ENCODE measurements at places on chromosomes 1 and 21.

DNA sequence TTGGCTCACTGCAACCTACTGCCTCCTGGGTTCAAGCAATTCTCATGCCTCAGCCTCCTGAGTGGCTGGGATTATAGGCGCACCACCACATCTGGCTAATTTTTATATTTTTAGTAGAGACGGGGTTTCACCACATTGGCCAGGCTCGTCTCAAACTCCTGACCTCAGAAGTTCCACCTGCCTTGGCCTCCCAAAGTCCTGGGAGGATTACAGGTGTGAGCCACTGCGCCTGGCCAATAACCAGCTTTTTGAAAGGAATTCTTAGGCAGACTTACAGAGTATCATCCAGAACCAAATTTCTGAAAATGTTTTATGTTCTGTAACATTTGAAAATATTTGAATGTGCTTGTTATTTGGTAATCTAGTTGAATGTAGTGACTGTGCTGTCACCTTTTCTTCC, 14.6 kb downstream of the BTF3L4 start:
- no peak for DNase-seq

DNA sequence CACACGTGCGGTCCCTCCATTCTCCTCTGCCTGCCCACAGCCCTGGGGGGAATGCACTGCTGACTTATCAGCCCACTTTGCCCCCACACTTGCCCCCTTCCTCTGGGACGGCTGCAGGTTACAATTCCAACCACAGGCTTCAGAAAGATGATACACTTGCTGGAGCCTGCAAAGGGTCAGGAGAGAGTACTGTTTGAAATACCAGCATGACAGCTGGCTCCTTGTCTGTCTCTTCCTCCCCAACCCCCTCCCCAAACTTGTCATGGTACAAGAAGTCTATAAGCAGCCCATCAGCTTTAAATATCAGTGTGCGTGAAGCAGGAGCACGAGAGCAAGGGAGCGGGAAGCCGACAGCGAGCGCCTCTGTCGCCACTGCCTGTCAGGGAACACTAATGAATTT, 62.4 kb downstream of the ERI3 start:
- DNase-seq, result no peak

- DNase-seq, result no peak
Measured at GRCh38 chr1:152912900-152913299, 4.6 kb downstream of the IVL start.

DNA sequence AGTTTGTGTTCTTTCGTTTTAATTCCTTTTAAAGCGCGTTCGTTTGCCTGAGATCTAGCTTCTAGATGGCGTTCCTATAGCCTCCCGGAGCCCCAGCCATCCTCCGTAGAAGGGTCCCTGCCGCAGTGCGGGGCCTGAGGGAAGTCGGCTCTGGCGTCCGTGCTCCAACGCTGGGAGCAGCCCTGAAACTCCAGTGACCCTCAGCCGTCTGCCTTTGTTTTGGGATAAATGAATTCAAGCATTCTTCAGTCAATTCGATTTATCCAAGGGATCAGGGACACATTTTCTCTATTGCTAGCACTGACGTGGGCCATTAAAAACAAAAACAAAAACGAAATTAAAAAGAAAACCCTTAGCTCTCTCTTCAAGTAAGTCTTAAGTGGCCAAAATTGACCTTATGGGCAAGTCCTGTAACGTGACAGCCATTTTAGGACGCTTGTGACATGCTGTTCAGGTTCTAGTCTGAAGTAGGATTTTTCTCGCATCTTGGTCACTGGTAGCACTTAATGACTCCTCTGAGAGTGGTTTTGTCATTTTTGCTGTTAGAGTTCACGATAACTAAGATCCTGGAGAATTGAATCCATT, 742 bp upstream of the HSPA13 start:
- no peak for DNase-seq

GRCh38 chr21:26948194-26948593, 18.7 kb downstream of the ADAMTS5 start:
- no peak for DNase-seq

GRCh38 chr1:237999426-238000052, 108.8 kb upstream of the ZP4 start:
- no peak for DNase-seq

- no peak for DNase-seq
Measured at GRCh38 chr1:22633697-22634463, 2.5 kb upstream of the C1QA start.

- no peak for DNase-seq
Measured at GRCh38 chr1:223266632-223267172, 97.3 kb downstream of the SUSD4 start.

- no peak for DNase-seq
Measured at GRCh38 chr1:20281801-20282200, 8.9 kb upstream of the VWA5B1 start.

DNA sequence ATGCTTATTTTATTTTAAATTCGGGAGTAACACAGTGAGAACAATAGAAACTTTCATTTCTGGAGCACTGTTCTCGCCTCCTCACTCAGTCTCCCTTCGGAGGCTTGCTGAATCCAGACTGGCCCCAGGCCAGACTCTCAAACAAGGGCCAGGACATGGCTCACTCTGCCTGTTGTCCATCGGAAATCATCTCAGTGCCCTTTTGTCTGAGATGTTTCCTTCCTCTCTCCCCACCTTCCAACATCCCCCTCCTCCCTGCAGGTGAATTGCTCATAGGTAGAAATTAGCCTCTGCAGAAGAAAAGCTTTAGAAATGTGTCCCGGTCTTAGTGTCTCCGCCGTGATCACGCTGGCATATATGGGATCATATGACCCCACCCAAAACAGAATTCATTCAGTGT, 55.2 kb downstream of the ERG start:
- DNase-seq, result no peak

GRCh38 chr1:156045076-156045475, 8.5 kb downstream of the UBQLN4 start:
- no peak for DNase-seq

DNA sequence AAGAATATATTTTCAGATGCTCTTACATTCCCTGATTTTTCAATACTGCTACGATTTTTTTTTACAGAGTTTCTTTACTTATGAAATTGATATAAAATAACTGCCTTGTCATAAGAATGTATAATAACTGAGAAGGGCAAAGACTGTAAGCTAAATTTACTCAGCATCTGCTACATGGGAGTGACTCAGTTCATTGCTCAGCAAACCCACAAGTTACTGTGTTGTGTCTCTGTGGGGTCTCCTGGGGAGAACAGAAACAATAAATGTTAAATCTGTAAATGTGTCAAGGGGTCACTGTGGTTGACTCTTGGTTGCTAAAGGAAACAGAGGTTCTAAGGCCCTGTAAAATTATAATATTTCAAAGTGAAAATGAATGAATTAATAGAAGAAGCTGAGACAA, 210.3 kb upstream of the CACYBP start:
- DNase-seq, result peak; percentile 20

GRCh38 chr1:224123136-224123535, 9.2 kb downstream of the FBXO28 start:
- no peak for DNase-seq

GRCh38 chr1:223621312-223621734, 44.2 kb downstream of the CAPN8 start:
- peak; percentile 69 for DNase-seq

GRCh38 chr1:80075351-80075750, 1068.8 kb upstream of the ADGRL4 start:
- DNase-seq, result no peak

DNA sequence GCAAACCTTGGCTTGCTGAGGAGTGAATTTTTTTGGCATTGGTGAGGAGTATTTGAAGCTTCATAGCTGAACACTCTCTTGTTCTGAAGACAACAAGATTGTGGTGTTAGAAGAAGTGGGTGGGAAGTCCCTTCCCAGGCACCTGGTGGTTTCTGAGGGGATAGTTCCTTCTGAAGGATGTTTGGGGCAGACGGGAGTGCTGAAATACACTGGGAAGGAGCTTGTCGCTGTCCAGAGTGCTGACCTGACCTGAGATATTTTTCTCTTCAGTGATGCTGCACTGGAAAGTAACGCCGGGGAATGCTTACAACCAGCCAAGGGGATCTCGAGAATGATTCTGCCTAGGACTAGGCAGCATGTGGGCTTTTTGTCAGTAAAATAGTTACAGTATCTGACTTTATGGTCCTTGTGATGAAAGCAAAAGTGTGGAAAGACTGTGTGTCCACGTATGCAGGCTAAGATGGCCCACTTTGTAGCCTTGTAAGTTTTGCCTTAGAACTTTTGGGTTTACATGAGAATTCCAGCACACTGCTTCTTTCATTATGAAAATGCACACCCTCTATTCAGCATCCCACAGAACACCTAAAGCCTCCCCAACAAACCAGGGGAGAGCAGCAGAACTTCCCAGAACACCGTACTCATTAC, 33.1 kb upstream of the NFASC start:
- no peak for DNase-seq

GRCh38 chr1:93816970-93817678, 61.9 kb downstream of the DNTTIP2 start:
- DNase-seq, result peak; percentile 52

DNA sequence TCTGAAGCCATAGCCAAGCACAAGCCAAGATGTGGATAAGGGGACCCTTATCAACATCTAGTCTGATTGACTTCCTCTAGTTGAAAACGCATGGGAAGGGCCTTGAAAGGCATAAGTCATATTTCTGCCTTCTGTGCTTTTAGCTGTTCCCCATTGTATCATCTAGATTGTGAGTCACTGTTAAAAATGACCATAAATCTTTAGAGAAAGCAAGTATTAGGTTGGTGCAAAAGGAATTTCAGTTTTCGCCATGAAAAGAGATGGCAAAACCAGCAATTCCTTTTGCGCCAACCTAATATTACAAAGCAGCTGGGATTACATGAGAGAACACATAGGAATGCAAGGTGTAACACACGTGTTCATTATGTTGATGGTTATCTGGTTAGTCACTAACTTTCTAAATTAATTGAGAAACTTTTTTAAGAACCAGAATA, 63.6 kb downstream of the CLIC6 start:
- DNase-seq, result no peak

GRCh38 chr1:170765712-170766330, 101.9 kb downstream of the PRRX1 start:
- no peak for DNase-seq

DNA sequence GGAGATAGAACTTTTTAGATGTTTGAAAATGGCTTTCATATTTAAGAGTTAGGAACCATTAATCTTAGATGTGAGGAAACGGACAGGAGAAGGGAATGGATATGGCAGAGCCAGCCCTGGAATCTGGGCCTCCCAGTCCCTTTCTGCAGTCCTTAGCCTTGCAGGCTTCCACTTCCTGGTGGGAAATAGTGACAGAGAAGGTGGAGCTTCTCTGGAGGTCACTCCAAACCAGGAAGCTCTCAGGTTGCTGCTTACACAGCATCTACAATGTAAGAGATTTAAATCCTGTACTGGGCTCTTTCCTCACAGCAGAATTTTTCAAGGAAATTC, 2.5 kb downstream of the S100A11 start:
- no peak for DNase-seq

- no peak for DNase-seq
Measured at GRCh38 chr1:233627376-233627775, 13.5 kb downstream of the KCNK1 start.

GRCh38 chr21:32604464-32604863, 7.7 kb downstream of the CFAP298 start:
- no peak for DNase-seq

DNA sequence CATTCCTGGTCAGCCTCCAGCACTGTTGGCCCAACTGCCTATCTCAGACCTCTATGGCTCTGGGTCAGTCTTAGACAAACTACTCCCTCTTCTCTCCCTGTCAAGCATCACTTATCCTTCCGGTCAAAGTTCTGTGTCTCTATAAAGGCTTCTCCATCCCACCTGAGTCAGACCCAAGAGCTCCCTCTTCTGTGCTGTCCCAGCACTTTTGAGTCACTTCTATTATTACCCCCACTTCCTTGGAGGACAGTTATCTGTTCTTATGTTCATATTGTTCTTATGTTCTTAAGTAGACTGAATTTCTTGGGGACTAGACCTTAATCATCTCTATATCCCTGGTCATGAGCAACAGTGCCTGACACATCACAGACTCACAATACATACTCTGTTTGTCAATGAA, 29.2 kb upstream of the IL10 start:
- no peak for DNase-seq

GRCh38 chr1:188065917-188066316, 1237.2 kb downstream of the PLA2G4A start:
- no peak for DNase-seq

DNA sequence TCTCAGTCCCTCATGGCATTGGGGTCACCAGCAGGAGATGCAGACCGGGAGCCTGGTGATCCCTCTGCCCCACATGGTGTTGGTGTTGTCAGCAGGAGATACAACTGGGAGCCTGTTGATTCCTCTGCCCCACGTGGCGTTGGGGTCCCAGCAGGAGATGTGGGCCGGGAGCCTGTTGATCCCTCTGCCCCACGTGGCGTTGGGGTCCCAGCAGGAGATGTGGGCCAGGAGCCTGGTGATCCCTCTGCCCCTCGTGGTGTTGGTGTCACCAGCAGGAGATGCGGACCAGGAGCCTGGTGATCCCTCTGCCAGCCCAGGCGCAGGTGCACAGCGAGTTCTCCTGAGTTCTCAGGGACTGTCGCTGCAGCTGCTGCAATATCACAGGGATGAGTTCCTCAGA, 229.6 kb upstream of the C1orf174 start:
- DNase-seq, result no peak

All from SIG-M5 (cell line).